Sigmoid colon (tissue), 7 donors: ENCODE measurements at places on chromosomes 6 and 20.

DNA sequence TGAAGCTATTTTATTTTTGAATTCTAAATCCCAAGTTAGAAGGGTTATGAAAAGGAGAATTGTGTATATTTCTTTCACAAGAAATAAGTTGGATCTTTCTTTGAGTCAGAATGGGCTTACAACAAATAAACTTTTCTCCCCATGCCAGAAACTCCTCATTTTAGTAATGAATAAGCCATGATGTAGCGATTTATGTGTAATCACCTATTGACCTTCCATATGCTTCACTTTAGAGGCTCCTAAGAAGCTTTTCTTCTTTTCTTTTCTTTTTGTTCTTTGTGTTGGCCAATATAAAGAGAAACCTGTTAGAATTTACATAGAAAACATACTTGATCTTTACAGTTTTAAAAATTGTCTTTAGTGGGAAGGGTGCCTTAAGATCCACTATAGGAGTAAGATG lies 370.2 kb downstream of the UTRN start:
- H3K4me1 ChIP-seq = peaks cover 15% of the 10 kb centered on the region
- no peak overlapping the region for H3K4me3 ChIP-seq
- H3K36me3 ChIP-seq = no peaks in the 10 kb centered on the region
- DNase-seq = no peak
- H3K27me3 ChIP-seq = no peaks in the 10 kb centered on the region

DNA sequence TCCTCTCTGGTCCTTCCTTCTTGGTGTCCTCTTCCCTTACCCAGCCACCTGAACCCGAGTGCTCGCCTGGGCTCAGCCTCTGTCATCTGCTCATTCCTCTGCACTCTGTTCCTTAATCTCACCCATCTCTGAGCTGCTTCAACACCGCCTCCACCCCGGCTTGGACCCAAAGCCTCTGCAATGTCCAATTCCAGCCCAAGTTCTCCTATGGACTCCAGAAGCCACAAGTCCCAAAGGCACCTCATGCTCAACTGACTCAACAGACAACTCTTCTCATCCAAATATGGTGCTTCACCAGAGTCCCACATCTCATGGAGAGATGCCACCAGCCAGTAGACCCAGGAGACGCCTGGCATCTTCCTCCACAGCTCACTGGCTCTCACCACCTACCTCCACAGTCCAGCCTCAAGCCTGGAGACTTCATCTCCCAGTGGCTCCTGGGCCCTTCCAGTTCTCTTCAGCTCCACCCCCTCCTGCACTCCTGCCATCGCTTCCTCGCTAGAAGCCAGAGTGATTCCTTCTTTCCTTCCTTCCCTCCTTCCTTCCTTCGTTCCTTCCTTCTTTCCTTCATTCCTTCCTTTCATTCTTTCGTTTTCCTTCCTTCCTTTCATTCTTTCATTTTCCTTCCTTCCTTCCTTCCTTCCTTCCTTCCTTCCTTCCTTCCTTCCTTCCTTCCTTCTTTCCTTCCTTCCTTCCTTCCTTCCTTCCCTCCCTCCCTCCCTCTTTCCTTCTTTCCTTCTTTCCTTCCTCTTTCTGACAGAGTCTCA lies 40.9 kb upstream of the NNAT start:
- H3K27ac ChIP-seq = no peak overlapping the region
- no peak for DNase-seq
- no peaks in the 10 kb centered on the region for H3K4me1 ChIP-seq
- H3K36me3 ChIP-seq = no peaks in the 10 kb centered on the region
- H3K27me3 ChIP-seq = no peaks in the 10 kb centered on the region
- no peak overlapping the region for H3K4me3 ChIP-seq

- no peak overlapping the region for H3K4me3 ChIP-seq
- H3K36me3 ChIP-seq = no peaks in the 10 kb centered on the region
- no peaks in the 10 kb centered on the region for H3K27me3 ChIP-seq
- no peaks in the 10 kb centered on the region for H3K4me1 ChIP-seq
- H3K27ac ChIP-seq = no peak overlapping the region
Observed at GRCh38 chr20:11118802-11119380, 445.1 kb upstream of the JAG1 start.

GRCh38 chr20:4810426-4811019 lies 88.8 kb downstream of the PRND start:
- H3K4me3 ChIP-seq = no peak overlapping the region
- H3K4me1 ChIP-seq = peaks cover 9% of the 10 kb centered on the region
- no peak for DNase-seq
- no peak overlapping the region for H3K27ac ChIP-seq
